HuH-7.5 (cell line): ENCODE measurements at places on chromosomes 6 and 20.

- no peak for DNase-seq
These were observed 277 bp downstream of the ADGRB3 start for GRCh38 chr6:68635412-68635705.

DNA sequence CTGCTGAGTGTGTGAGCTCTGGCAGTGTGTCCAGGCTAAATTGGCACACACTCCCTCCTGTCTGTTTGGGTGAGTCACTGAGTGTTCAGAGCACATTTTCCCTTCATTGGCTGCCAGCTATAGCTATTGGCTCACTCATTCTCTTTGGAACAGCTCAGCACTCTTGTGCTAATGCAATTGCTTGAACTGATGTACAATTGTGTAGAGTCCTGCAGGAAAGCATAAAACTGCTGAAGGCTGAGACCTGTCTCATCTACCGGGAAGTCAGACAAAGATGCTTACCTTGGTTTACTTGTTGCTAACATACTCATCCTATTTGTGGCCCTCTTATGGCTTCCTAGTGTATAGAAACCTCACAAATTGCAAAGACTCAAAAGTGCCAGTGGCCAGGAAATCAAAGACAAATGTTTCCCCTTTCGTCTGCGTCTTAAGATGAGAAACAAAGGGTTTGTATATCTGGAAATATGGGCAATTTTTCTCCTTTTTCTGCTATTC is 351.0 kb downstream of the BCKDHB start:
- no peak for DNase-seq

DNA sequence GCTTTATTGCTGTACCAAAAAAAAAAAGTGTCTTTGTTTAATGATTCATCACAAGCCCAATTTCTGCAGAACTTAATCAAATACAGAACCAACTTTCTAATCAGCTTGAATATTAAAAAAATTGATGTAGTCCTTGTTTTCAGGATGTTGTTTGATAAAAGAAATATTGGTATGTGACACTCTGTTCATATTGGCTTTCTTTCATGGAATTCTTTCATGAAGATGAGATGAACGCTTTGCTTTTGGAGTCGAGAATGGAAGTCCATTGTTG is 184.3 kb downstream of the ZNF217 start:
- DNase-seq = no peak

- no peak for DNase-seq
These were observed 112.4 kb downstream of the BFSP1 start for GRCh38 chr20:17418737-17419136.

GRCh38 chr6:21808551-21809242 is 215.1 kb downstream of the SOX4 start:
- DNase-seq = no peak

DNA sequence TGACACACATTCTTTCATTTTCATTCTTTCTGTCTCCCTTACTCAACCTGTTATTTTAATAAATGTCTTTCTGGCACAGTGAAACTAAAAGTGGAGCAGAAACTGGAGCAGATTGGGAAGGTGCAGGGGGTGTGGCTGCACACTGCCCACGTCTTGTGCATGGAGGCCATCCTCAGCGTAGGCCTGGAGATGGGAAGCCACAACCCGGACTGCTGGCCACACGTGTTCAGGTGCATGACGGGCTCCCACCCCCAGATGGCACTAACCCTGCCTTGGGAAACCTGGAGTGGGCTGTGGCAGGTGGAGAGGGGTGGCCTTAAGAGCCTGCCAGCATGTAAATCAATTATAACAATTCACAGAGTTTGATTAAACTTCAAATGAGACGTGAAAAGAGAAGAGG is 71.4 kb upstream of the PBOV1 start:
- DNase-seq = peak; percentile 71

DNA sequence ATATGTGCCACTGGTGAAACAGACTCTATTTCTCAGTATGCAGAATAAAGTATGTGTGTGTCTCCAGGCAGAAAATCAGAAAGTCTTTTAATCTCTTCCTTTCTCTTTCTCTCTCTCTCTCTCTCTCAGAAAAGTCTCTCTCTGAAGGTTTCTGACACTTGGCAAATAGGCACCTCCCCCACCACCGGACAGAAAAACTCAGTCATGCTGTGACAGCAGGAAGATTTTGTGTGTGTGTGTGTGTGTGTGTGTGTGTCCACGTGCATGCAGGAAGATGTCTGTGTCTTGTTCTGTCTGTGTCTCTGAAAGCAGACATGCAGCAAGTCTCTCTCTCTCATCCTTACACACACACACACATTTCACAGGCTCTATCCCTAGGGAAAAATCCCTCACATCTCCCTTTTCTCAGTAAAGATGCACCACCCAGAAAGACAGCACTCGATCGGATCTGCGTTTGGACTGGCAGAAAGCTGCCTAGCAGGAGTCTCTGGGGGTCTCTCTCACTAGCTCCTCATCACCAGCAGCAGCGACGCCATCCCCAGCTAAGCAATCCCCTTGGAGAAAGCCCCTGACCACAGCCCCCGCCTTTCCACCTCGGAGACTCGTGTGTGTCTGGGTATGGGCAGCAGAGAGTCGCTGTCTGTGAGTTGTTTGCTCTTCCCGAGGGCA is 98.3 kb downstream of the EDN3 start:
- no peak for DNase-seq

DNA sequence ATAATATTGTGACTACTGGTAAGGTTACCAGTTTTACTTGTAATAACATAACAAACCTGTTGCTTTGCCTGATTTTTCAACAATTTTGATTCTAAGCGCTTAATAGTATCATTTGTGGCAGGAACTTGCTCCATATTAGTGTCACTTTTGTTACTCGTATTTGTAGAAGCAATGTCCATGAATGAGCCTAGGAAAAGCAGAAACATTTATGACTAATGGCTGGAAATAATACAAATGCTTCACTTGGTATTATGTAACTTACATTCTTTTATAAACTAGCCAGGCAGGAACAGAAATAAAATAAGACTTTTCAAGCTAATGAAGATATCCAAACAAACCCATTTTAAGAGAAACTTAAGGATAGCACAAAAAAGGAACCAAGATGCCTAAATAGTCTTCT is 38.9 kb downstream of the MAP3K7 start:
- no peak for DNase-seq

- DNase-seq = no peak
These were observed 404.1 kb downstream of the TAF4 start for GRCh38 chr20:61661583-61661982.

DNA sequence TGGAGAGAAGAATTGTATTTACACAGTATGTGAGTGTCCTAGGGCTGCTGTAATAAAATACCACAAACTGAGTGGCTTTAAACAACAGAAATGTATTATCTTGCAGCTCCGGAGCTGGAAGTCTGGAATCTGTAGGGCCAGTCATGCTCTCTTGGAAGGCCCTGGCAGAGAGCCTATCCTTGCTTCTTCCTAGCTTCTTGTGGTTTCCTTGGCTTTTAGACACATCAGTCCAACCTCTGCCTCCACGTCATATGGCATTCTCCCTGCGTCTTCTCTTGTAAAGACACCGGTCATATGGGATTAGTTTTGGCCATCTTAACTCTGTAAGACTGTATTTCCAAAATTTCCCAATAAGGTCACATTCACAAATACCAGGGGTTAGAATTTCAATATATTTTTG is 10.8 kb downstream of the FNDC1 start:
- DNase-seq = no peak

DNA sequence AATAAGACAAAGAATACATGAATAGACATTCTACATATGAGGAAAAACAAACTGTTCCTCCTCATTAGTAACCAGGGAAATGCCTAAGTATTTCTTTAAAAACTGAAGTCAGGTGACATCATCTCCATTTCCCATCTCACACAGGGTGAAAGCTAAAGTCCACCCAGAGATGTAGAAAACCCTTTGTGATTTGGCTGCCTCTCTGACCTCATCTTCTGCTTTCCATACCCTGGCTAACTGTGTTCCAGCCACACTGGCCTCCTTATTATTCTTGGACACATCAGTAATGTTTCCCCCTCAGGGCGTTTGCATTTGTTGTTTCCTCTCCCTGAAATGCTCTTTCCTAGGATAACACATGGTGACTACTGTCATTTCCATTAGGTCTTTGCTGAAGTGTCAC is 40.4 kb downstream of the ESF1 start:
- DNase-seq = no peak

GRCh38 chr20:62281161-62281933 is 21.4 kb upstream of the ADRM1 start:
- DNase-seq = no peak

DNA sequence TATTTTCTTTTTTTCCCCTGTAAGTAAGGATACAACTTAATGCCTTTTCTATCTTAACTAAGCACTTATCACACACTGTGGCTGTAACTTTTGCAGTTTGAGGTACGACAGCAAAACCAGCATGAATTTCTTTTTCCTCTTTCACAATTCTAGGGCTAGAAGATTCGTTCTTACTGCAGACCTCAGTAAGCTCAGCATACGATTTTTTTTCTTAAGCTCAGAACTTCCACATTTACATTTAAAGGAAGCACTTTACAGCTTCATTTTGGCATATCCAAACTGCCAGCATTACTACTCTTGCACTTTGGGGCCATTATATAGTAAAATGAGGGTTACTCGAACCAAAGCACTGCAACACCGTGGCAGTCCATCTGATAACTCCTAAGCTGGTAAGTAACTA is 889 bp upstream of the CHMP4B start:
- no peak for DNase-seq

DNA sequence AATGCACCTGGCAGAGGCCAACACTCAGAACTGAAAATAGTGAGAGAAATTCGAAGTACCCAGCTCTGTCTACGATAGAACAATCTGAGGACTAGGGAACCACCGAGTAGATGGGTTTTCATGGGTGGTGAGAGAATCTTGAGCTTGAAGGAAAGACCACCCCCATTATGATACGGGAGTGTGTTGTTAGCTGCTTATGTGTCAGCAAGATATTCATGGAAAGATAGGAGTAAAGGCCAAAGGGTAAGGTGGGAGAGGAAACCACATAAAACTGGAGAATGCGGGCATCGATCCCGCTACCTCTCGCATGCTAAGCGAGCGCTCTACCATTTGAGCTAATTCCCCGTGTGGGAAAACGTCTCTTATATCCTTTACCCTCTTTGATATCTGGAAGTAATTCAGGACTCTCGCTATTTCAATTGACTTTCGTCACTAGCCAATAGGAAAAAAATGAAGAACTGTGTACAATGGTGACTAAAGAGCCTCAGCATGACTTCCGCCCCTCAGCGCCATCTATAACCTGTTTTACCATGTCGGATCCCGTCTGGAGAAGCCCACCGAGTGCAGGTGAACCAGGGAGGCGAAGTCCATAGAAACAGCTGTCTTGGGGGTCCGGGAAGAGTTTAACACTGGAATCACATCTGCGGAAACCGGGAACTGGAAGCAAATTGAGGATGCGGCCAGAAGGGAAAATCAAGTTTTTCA is 25.0 kb upstream of the ABT1 start:
- DNase-seq = no peak

GRCh38 chr6:2848851-2849250 is 7.2 kb upstream of the SERPINB1 start:
- no peak for DNase-seq

DNA sequence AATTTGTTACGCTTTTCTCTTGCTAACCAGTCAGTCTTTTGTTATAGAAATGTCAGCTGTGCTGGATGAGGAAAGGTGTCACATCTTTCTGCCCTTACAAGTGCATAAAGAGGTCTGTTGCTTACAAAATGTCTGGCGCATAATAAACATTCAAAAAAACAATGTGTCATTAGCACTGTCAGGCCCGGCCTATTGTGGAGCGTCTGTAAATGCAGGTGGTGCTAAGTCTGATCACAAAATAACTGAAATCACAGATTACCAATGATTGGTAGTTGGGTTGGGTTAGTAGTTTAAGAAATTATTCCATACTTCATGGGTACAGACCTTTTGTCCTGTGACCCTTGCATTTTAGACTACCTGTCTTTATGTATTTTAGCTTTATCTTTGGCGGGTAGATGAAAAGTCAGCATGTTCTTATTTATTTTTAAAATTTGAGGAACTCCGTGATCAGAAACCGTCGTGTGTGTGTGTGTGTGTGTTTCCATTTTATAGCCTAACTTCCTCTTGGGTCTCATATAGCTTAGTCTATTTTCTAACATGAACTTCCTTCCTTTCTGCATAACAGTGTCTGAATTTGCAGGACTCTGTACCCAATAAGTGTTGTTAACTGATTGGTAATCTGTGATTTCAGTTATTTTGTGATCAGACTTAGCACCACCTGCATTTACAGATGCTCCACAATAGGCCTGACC is 88.1 kb upstream of the IFNGR1 start:
- DNase-seq = no peak

DNA sequence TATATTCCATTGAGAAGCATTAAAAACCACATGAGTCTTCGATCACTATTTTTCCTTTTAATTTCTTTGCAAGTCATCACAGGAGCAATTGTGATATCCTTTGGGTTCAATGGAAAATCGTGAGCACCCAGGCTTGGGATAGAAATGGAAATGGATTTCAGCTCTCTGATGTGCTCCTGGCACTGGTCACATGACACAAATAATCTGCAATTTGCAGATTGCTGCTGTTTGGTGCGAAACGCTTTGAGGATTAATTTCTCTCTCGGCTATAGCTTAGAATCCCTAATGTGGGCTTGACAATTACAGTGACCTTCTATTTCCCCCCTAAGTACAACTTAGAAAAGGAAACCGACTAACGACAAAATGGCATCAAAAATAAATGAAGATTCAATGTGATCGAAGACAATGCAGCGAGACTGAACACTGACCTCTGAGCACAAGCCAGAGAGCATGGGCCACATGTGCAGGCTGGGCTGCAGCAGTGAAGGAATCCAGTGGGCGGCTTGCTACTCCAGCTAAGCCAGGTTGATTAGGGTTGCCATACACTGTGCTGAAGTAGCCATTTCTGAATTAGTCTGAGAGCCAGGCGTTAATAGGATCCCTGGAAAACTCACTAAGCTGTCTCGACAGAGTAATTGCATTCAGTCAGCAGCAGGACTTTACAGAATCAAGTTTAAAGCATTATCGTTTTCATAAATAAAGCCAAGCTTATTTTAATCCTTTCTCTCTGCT is 301.8 kb upstream of the AGPAT4 start:
- DNase-seq = no peak

DNA sequence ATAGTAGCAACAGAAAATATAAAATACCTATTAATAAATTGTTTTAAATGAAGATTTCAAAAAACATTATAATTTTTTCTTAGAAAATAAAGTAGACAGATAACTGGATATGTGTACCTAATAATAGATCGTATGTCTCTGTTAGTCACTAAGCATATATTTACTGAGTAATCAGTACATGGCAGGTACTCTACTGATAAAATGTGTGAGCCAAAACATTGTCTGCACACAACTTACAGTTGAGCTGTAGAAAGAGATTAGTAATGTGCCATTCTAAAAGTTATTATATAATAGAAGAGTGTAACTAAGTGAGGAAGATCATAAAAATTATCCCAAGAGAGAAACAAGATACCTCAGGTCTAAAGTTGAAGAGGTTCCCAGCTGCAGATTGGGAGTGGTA is 929.9 kb upstream of the EPHA7 start:
- no peak for DNase-seq
